ENCODE measurements at places on chromosomes 1 and 21.

GRCh38 chr1:83822208-83822607 is 176.7 kb downstream of the TTLL7 start:
- DNase-seq = no peak

DNA sequence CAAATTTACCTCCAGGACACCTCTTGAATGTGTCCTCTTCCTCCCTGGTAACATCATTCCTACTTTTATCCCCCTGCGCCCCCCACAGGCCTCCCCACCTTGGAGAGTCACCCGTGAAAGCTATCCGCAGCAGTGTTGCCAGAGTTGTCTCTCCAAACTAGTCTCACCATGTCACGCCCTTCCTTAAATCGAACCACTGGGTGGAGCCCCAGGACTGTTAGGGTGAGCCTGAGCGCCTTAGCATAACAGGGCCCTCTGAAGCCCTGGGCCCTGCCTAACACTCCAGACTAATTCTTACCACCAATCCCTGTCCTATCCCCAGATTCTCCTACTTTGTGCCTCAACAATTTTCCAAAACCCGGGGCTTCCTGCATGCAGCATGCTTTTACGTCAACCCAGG is 35.0 kb downstream of the HSD3B2 start:
- DNase-seq = no peak

DNA sequence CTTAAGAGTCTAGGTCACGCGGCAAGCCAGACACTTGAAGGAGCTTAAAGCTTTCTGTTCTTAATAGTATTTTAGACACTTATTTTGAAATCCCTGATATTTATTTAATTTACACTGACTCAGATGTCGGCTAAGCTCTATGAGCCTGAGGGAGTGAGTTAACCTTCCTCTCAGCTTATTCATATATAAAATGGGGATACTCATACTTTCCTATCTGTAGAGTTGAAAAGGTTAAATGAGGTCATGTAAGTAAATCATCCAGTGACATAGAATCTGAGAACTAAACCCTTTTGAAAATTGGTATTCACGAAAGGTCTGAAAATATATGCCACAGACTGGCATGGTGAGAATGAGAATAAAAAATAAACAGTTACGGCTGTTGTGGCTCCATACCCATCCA is 1.4 kb upstream of the GPR161 start:
- DNase-seq = no peak

DNA sequence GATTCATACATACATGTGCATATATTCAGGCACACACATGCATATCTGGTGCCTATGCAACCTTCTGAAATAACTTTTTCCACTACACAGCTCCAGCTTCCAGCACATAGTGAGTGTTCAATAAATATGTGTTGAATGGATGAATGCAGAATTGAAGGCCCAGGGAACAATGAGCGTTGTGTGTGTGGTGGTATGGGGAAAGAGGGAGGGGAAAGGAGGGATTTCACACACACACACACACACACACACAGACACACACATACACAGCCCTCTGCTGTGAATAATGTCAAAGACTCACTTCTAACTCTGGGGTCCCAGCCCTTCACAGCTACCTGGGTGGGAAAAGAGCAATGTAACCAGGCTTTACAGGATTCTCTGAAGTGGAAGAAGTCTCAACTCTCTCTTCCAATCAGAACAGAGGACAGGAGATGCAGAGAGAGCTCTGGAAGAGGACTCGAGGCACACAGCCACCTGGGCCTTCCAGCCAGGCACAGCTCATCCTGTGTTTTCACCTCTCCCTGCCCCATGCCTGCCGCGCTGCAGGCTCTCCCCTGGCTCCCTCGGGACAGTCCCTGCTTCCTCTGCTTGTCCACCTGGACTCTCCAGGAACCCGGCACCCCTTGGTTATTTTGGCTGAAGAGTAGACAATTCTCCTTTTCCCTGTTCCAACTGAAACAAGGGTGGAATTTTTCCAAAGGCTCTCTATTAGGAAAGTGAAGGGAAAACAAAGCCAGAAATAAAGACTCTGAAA is 5.4 kb upstream of the IGSF8 start:
- DNase-seq = no peak

- no peak for DNase-seq
Measured at GRCh38 chr1:2628933-2629626, 3.7 kb downstream of the MMEL1 start.

- DNase-seq = no peak
Measured at GRCh38 chr1:226332947-226333346, 24.0 kb upstream of the LIN9 start.

GRCh38 chr1:15344800-15345704 is 64.6 kb upstream of the EFHD2 start:
- DNase-seq = no peak

- no peak for DNase-seq
Measured at GRCh38 chr1:79499541-79499940, 493.0 kb upstream of the ADGRL4 start.

- DNase-seq = no peak
Measured at GRCh38 chr1:149934356-149934755, 2.3 kb downstream of the MTMR11 start.

GRCh38 chr1:4021136-4021973 is 121.3 kb upstream of the C1orf174 start:
- DNase-seq = no peak

GRCh38 chr21:34692458-34693020 is 23.7 kb downstream of the CLIC6 start:
- DNase-seq = no peak

DNA sequence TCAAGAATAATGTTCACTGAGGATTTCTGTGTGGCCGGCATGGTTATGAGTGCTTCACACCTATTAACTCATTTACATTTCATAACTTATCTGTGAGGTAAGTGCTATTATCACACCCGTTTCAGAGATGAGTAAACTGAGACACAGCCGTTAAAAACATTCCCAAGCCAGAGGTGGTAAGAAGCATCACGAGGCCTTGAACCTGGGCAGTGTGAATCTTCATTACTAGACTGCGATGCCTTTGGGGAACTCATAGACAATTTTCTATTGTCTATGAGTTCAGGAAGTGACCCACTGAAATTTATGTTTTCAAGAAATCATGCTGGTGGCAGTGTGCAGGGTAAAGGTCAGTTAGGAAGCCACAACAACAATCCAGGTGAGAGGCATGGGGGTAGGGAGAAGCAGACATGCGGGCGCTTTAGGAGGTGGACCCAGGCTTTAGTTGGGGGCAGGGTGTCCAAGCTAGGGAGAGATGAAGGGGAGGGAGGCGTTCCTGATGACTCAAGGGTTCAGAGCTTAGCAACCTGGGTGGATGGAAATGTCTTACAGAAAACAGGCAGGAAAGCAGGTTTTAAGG is 14.5 kb downstream of the GNG12 start:
- no peak for DNase-seq

DNA sequence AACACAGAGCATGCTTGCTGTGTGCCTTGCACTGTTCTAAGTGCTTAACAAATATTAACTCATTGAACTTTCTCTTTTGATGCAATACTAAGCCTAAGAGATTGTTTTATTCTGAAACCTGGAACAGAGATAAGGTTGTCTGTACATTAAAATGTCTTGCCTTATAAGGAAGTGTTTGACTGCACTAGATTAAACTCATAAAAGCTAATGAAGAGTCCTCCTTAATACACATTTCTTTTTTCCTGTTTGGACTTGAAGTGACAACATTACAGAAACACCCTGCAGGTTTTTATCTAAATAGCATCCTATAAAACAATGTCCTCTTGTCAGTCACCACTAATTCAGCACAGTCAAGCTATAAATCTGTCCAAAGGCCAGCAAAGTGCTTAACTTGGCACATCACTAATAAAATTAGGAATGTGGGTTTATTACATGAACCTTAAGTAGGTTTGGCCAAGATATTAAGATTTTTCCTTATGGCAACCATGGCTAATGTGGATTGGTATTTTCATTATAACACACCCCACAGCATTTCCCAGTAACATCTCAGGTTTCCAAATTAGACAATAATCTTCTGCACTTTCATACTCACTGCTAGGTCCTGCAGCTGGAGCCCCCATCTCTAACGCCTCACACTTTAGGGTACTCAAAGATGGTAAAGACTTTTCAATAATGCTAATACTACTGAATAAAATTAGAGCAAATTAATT is 389.7 kb downstream of the LMO4 start:
- no peak for DNase-seq

DNA sequence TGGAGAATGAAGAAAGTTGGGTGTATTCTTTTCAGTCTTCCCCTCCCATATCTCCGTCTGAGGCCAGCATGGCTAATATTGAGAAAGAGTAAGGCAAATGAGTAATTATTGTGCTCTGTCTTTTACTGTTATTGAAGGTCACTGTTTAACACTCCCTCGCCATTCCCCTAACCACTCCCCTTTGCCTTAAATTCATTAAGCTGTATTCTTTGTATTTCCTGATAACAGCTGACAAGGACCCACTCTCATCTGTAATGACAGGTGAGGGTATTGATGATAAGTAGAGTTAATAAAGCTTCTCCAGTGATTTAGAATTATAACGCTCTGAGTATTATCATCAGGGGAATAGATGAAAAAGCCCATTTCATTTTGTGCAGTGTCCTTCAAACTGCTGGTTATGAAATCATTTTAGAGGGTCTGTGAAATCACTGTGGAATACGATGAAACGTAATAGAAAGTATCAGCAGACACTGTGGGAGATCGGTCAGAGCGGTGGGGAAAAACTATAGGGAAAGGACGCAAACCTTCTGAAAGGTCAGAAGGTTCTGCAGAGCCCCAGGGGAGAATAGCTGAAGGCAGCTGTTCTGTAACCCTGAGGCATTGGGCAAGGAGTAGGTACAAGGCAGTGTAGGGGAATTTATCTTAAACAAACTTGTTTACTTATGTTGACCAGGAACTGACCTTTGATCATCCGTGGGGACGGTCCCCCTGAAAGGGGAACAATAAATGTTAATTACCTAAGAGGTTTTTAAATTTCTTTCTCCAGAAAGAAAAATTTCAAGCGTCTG is 46.3 kb upstream of the CACYBP start:
- no peak for DNase-seq

DNA sequence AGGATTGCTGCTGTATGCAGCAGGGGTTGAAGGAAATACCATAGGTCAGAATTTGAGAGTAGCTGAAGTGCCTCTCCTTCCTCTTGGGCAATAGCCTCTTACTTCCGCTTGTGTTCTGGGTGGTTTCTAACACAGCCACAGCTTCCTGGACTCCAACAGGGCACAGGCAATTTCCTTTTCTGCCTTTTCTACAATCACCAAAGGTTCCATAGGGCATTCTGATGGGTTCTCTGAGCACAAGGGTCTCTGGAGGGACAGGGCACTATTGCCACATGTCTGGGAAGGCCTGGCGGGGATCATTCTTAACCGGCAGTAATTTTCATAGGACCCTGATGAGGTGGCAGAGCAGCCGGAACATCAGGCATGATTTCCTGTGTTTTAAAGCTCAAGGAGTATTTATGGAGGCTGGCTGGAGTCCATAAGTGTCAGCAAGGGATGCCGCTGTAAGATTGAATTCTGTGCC is 5.5 kb upstream of the AGTRAP start:
- DNase-seq = no peak

DNA sequence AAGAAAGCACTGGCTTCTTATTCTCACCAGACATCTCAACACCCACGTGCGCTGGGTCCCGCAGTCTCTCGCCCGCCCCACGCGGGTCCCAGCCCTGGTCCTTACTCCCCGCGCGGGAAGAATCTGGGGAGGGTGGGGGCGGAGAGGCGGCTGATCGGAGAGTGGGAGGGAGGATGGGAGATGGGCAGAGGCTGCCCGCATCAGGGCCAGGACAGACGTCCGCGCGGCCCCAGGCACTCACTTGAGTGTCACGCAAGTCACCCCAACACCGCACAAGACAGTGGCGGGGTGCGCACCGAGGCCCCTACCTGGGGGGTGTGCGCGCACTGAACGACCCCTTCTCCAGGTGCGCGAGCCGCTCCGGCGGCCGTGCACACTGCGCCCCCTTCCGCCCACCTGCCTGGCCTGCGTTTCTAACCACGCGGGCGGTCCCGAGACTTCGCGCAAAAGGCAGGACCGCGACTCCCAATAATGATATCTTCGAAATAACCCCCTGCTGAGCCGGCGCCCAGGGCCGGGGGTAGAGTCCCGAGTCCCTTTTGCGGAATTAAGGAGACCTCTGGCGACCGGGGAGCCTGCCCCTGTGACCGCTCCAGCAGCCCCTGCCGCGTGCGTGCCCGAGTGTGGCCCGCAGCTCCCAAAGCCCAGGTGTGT is 6.0 kb upstream of the SIM2 start:
- DNase-seq = no peak

DNA sequence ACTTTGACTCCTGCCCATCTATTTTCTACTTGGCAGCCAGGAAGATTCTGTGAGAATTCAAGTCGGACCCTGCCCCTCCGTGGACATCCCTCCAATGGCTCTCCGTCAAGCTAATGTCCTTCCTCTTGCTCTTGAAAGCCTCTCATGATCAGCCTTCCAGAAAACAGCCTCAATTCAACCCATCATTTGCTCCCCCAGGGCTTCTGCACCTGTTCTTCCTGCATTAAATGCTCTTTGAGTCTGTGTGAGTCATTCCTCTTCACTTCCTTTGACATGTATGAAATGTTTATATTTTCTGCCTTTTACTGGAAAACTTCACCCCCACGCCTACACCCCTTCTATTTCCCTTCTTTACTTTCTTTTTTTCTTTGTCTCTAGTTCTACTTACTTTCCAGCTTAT is 734.1 kb upstream of the ZP4 start:
- DNase-seq = no peak

DNA sequence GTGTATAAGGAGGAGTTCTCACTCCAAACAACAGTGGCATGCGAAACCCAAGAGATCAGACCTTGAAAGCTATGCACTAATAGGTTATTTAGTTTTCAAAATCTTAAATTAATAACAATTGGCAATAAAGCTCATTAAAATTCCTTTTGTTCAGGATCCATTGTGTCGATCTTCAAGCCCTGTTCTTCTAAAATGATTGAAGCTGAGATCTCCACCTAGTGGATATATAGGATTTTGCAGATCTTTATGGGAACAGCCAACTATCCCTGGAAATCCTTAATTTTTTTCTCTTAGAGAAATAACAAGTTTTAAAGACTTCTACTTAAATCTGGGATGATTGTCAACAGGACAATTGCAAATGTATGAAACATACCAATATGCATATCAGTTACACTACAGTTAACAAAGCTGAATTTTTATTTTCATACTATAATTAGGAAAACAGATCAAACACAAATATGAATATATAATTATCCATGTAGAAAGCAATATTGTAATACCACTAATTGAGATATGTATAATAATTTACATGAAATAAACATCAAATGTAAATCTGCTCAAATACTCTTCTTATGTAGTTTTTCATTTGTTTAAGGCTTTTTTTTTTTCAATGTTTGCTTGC is 43.3 kb downstream of the LRRC53 start:
- no peak for DNase-seq
